ENCODE measurements at places on chromosomes 5 and 9.

- no peak for DNase-seq
Observed at GRCh38 chr9:20315677-20316076, 306.6 kb downstream of the MLLT3 start.

- no peak for DNase-seq
Observed at GRCh38 chr5:36378551-36378950, 76.8 kb upstream of the RANBP3L start.

DNA sequence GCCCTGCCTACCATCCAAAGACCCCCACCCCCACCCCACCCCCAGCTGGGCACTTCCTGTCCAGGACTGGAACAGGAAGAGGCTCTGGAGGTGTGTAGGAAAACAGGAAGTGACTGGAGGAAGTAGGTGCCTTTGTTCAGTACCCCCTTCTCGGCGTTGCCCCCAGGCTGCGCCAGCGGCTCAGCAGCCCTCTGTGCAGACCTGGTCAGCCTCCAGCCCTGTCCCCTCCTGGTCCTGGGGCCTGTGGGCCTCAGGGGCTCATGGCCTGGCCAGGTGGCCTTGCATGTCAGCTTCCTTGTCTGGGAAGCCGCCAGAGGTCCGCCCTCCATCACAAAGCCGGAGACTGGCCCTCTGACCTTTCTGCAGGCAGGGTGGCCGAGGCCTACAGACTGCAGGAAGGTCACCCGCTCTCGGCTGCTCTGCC, 26.0 kb downstream of the FLT4 start:
- no peak for DNase-seq

DNA sequence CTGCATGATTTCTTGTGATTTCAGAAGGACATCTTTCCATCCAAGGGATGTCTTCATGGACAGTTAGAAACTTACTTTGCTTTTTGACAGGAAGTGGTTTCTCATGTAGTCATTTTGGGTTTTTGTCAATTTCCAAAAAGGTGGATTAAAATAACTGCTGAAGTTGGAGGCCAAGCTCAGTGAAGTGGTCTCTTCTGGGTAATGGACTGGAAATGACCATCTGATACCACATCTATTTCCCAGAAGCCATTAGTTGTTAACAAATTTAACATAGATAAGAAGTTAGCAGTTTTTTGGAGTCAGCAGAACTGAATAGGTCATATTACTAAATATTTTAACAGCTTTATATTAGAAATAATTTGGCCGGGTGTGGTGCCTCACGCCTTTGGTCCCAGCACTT, 86.2 kb upstream of the MYO10 start:
- no peak for DNase-seq

GRCh38 chr9:37283730-37284325, 138.7 kb upstream of the GRHPR start:
- DNase-seq, result no peak

GRCh38 chr5:73115399-73116051, 4.8 kb upstream of the TMEM171 start:
- no peak for DNase-seq

- DNase-seq, result no peak
Observed at GRCh38 chr9:5708414-5708813, 79.5 kb downstream of the RIC1 start.

DNA sequence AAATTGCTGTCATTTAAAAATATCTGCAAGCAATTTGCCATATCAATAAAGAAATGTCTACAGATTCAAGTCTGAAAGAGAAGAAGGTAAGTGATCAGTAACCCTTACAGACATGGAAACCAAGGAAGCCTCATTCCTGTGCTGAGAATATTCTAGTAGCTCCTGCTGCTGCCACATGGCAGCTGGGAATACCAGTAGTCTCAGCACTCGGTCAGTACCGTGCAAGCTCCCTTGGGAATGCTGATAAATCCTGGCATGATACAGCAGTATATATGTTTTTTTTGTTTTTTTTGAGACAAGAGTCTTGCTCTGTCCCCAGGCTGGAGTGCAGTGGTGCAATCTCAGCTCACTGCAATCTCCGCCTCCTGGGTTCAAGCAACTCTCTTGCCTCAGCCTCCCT, 27.9 kb downstream of the NANS start:
- no peak for DNase-seq

DNA sequence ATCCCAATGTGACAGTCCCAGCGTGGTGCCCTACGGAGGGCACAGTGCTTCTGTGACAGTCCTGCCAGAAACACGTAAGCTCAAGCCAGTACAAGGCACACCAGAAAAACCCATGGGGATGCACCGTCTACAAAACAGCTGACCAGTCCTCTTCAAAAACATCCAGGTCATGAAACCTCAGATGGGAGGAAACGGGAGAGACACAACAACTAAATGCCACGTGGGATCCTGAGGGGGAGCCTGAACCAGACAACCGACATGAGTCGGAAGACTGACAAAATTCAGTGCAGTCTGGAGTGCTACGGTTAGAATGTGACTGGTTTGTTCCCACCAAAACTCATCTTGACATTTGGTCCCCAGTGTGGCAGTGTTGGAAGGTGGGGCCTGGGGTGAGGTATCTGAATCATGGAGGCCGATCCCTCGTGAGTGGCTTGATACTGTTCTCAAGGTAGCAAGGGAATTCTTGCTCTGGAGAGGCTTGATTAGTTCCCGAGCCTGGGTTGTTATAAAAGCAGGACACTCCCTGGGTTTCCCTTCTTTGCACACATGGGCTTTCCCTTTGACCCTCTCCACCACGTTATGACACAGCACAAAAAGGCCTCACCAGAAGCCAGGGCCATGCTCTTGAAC, 55.4 kb downstream of the ADAMTS2 start:
- no peak for DNase-seq

DNA sequence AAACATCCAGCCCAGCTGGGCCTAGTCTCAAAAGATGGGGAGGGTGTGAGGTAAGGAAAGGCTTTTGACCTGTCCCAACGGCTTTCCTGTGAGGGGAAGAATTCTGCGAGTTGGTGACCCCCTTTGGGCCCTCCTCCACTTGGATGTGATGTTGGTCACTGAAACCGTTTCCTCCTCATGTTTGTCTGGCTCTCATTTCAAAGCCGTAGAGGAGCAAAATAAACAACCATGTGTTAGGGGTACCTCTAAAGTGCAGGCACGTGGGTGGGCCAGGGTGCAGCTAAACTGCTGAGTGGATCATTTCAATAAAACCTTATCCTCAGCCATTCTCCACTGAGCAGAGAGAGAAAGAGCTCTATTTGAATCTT, 84.3 kb upstream of the MELK start:
- no peak for DNase-seq

DNA sequence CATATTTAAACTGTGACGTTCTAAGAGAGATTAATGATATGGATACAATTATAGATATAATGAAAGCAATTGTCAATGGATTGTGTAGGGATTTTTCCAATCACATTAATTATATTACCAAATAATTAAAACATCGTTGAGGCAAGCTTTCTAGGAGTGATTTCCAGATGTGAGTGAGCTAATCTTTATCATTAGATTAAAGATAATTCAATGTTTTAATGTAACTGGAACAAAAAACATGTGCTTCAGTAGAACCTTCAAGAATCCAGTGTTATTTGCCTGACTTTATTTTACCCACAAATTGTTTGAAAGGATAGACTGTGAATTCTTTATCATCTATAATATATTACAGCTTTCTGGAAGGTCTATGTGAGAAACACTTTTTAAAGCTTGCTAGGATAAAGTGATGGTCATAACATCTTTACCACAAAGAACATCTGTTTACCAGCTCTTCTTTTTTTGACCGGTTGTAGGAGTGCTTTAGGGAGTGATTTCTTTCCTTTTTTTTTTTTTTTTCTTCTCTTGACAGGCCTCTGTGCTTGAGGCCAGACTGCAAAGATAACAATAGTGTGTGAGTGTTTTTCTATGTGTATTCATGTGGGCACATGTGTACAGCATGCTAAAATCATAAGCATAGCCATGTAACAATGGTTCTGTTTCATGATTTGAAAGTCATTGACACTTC, 35.0 kb downstream of the SNCAIP start:
- DNase-seq, result no peak

DNA sequence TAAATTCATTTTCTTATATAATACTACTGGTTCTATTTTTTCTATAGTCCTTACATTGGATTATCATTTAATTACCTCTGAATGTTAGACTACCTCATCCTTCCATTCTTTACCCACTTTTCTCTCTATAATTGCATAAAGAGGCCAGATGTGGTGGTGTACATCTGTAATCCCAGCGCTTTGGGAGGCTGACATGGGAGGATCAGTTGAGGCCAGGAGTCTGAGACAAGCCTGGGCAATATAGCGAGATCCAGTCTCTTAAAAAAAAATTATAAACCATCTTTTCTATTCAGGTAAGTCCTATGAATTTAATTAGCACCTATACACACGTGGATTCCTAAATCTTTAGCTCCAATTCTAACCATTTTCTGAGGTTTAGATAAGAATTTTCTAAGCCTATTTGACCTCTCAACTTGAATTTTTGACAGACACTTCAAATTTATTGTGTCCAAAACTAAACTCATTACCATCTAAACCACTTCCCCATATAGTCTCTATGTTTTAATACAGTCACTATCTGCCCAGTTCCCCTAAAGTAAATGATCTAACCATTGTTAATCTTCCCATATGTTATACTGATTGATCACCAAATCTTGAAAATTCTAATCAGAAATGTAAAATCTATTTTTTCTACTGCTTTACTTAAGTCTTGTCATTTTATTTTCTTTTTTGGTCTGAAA, 33.0 kb upstream of the CHD1 start:
- DNase-seq, result no peak

- DNase-seq, result peak; percentile 12
Observed at GRCh38 chr5:36692791-36693763, 86.7 kb downstream of the SLC1A3 start.

GRCh38 chr9:83978992-83979811, 813 bp downstream of the HNRNPK start:
- peak; percentile 68 for DNase-seq

GRCh38 chr9:1869843-1870242, 145.3 kb upstream of the SMARCA2 start:
- no peak for DNase-seq

- DNase-seq, result no peak
Observed at GRCh38 chr9:78127279-78128225, 95.9 kb upstream of the GNAQ start.

- no peak for DNase-seq
Observed at GRCh38 chr5:38446029-38446522, 110.4 kb downstream of the LIFR start.

- DNase-seq, result no peak
Observed at GRCh38 chr5:173495225-173495904, 121.1 kb downstream of the BOD1 start.

GRCh38 chr9:126151686-126152134, 174.9 kb upstream of the MVB12B start:
- DNase-seq, result peak; percentile 42

- DNase-seq, result no peak
Observed at GRCh38 chr5:20000416-20000815, 12.4 kb upstream of the CDH18 start.

GRCh38 chr9:79116041-79116440, 455.7 kb upstream of the TLE4 start:
- no peak for DNase-seq

DNA sequence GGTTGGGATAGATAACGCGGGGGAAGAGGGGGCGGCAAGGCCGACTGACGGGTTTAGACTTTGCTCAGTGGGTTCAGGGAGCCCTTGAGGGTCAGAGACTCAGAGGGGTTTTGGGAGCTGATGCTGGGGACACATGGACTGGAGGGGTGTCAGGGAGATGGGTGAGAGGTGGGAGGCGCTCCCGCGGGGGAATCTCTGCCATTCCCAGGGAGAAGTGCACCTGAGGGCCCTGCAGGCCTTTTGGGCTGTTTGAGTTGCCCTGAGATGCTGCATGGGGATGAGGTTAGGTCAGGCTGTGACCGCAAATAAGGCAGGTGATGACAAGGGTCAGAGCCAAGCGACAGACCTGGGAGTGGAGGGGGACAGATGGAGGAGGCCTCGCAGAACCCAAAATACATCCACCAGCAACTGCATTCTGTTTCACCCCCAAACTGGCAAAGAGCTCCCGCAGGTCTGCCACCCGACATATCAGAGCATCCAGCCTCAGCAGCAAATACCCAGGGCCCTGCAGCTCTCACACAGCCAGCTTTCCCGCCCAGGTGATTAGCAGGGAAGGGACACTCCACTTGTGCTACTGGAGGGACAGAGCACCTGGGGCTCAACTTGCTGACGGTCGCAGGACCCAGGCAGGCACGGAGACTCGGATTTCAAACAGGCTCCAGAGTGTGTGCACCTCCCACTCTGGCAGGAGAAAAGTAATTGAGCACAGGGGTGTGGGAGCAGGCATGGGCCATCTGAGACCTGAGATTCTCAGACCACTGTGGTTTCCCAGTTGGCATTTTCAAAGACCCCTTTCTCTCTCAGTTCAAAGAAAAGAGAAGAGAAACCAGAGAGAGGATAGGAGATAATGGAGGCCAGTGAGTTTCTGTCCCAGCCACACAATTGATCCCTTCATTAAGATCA, 26.4 kb downstream of the TMOD1 start:
- no peak for DNase-seq

DNA sequence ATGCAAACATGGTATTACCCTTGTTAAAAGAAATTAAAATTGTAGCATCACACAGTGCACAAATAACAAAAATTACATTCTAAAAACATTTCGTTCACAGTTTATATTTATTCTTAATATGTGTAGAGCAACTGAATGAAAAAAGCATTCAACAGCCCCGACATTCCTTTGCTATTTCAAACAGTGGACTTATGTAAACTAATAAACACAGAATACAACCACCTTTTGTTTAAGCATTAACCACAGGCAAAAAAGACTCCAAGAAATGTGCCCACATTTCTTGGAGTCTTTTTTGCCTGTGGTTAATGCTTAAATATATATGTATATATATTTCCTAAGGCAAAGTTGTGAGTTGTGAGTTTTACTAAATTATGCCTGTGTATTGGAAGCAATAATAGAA, 532.5 kb upstream of the DAP start:
- DNase-seq, result no peak

GRCh38 chr5:173329491-173330337, 1.5 kb upstream of the STC2 start:
- DNase-seq, result no peak

DNA sequence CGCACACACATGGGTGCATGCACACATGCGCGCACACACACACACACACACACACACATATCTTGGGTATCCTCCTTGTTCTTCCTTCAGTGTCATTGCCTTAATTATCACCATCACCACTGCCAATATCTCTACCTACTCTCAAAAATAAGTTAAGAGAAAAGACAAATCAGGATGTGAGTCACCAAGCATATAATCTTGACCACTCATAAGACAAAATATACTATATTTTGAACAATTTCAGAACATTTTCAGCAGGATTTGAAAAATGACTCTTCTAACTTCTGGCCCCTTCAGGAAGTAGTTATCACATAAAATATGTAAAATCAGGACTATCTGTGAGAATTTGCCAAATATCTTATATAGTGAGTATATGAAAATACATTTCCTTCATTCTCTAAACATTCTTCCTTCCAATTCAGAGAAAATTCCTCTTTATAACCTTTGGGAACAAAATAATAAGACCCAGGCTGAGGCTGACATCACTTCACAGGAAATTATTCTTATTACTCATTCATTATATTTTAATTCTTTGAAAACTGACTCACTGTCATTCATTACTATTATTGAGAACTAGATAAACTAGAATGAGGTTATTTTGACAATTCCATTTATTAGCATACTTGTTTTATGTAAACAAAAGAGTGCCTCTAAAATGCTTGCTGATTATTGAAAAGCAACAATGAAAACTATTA, 772.0 kb upstream of the ACO1 start:
- no peak for DNase-seq

GRCh38 chr5:93010616-93011015, 570.4 kb downstream of the NR2F1-AS1 start:
- DNase-seq, result no peak

Measured in NCI-H774 (cell line).